ENCODE measurements at places on chromosomes 12 and 14.

GRCh38 chr12:53999559-54000115 lies 324 bp upstream of the HOXC9 start:
- peak overlapping the region; percentile 67 for H3K4me3 ChIP-seq
- no peak overlapping the region for H3K27ac ChIP-seq
- no peak for DNase-seq
- peaks cover 34% of the 10 kb centered on the region for H3K27me3 ChIP-seq

GRCh38 chr14:105409364-105409763 lies 10.3 kb upstream of the MTA1 start:
- peaks cover 25% of the 10 kb centered on the region for H3K27me3 ChIP-seq
- H3K36me3 ChIP-seq, result no peaks in the 10 kb centered on the region
- H3K27ac ChIP-seq, result no peak overlapping the region
- DNase-seq, result no peak
- no peak overlapping the region for H3K4me3 ChIP-seq

- no peak overlapping the region for H3K4me3 ChIP-seq
- DNase-seq, result no peak
- no peaks in the 10 kb centered on the region for H3K4me1 ChIP-seq
- no peak overlapping the region for H3K27ac ChIP-seq
Observed at GRCh38 chr14:31283578-31284252, 76.1 kb upstream of the HECTD1 start.

- no peak overlapping the region for H3K4me3 ChIP-seq
- H3K4me1 ChIP-seq, result peaks cover 32% of the 10 kb centered on the region
- H3K36me3 ChIP-seq, result peaks cover 1% of the 10 kb centered on the region
- H3K27me3 ChIP-seq, result peaks cover 4% of the 10 kb centered on the region
- DNase-seq, result no peak
- H3K27ac ChIP-seq, result peak overlapping the region; percentile 95
Observed at GRCh38 chr12:23887055-23887835, 62.2 kb downstream of the SOX5 start.

DNA sequence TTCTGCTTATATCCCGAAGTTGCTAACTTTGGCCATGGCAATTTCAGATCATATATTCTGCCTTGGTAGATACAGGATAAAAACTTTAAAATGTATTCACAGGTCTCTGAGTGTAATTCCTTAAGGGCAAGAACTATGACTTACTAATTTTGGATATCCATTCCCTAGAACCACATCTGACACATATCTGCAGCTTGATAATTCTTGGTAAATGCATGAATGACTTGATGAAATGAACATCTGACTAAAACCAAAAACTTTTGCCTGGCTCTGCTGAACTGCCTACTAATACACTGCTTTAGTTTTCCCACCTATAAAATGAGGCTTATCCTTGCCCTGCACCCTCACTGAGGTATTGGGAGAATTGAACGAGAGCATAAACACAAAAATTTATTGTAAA lies 32.2 kb downstream of the SLC25A21 start:
- no peak for DNase-seq
- H3K4me1 ChIP-seq, result no peaks in the 10 kb centered on the region
- no peak overlapping the region for H3K27ac ChIP-seq
- no peaks in the 10 kb centered on the region for H3K27me3 ChIP-seq
- no peak overlapping the region for H3K4me3 ChIP-seq
- no peaks in the 10 kb centered on the region for H3K36me3 ChIP-seq

- no peak overlapping the region for H3K27ac ChIP-seq
- no peak overlapping the region for H3K4me3 ChIP-seq
- peaks cover 5% of the 10 kb centered on the region for H3K27me3 ChIP-seq
- H3K4me1 ChIP-seq, result no peaks in the 10 kb centered on the region
- DNase-seq, result no peak
Observed at GRCh38 chr14:104912053-104912452, 12.6 kb upstream of the PLD4 start.

Measured in endothelial cell (in vitro differentiated cells).